ENCODE measurements at places on chromosomes 3 and 15.

DNA sequence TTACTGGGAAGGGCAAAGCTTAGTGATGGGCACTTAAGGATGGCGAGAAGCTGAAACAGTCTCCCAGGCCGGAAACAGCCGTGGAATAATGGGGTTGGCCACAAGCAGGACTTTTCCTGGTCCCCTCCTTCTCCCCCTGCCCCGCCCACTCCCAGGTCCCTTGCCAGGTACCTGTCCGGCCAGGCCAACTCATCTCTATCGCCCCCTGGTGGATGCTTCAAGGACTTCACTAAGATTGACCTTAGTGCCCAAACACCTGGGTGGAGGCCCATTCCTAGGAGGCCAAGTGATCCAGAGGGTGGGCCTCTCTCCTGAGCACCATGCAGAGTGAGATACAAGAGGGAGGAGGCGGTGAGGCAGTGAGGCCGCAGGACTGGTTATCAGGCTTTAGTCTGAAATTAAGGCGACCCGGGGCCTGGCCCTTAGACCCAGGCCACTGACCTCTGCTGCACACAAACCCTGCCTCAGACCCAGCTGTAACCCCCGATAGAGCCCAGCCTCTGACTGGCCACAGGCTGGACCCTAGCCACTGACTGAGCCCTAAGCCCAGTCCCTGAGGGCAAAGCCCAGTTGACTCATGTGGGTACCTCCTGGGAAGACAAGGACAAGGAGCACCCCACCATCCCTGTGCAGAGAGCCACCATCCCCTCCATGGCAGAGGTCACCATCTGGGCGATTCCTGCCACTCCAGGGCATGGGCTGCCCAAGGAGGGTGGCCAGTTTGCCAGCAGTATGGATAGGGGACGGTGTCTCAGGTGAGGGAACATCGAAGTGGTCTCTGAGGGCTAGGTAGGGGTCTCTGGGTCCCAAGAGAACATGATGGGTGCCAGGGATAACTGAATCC, 37.6 kb downstream of the VIPR1 start:
- DNase-seq, result no peak

DNA sequence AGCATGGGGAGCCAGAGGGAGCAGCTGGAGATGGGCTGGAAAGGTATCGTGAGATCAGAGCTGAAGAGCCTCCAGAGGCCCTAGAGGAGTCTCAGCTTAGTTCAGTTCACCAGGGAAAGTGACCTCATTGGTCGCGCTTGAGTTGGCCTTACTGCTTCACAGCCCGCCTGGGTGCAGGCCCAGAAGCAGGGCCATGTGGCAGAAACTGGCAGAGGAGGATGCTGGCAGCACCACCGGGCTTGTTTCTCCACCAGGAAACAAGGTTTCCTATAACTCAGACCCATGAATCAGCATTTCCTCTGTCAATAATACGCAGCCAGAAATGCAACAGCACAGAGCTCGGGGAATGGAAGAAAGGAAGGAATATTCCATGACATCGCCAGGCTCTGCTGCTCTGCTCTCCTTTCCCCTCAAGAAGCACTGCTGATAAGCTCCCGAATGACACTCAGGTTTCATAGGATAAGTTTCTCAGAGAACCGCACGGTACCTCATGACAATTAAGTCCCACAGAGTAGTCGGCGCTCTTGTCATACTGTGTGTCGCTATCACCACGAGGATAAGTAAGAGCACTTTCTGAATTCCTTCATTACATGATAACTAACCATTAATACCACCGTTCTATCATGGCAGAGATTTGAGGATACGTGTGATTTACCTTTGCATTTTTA, 147.1 kb upstream of the LPP start:
- no peak for DNase-seq

DNA sequence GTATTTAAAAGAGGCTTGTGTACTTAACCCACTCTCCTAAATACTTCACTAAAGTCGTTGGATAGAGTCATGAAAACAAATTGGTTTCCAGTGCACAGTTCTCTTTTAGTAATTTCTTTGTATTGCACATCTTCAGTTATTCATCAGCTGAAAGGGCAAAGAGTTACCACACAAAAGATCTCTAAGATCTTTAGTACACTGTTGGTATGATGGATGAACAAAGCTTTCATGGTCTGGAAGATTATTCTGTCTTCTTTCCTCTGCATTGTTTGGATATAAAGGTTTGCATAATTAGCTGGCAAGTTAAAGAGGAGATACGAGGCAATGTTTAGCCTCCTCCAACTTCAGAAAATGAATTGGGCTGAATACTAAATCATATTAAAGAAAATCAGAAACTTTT, 40.5 kb downstream of the BCHE start:
- DNase-seq, result no peak

DNA sequence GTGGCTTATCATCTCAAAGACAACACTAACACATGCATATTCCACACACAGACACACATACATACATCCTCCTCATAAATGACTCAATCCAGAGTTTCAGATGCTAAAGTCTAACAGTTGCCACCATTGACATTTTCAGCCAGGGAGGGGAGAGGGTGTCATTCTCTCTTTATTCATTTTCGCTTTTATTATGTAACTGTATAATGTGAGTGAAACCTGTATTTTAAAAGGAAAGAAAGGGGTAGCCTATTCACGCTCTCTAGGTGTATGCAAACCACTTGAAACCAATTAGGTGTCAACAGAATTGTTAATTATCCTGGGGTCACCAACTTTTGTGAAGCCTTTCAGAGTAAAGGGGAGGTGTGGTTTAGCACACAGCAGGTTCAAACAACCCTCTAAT, 1282.9 kb downstream of the ROBO2 start:
- no peak for DNase-seq
